ENCODE measurements at places on chromosomes 12 and 14.

DNA sequence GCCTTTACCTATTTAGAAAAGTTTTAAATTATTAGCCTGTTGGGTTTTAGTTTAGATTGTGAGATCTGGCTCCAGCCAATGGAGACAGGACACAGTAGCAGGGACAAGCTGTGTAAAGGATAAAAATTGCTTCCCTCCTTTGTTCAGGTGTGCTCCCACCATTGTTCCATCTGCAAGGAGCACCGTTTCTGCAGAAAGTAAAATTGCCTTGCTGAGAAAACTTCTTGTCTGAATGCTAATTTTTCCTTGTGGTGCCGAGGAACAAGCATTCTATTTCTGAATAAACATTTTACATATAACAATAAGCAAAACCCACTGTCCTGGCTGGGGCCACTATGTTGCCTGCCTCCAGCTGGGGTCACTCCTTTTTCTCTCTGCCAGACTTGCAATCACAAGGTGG lies 72.7 kb upstream of the ZFP36L1 start:
- DNase-seq: no peak

GRCh38 chr12:96548384-96548783 lies 59.0 kb downstream of the CFAP54 start:
- DNase-seq: no peak

DNA sequence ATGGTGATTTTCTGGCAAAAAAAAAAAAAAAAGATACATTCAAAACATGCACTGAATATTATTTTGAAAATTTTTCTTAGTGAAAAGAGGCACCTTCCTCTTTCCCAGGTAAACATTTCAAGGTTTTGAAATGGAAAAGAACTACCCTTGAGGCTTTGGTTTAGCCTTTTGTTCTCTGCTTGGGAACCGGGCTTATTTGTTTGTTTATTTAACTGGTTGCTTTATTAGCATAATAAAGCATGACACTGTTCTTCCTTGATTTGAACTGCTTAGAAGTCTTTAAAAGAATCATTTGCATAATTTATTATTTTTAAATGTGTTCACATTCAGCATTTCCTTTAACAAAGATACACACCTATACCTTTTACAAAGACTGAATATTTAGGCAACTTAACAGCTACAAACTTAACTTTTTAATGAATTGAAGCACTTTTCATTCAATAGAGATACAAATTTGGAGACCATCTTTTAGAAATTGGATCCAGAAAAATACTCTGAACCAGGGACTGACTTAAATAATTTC lies 174.5 kb downstream of the FBXL14 start:
- DNase-seq: no peak

- no peak for DNase-seq
Observed at GRCh38 chr12:91990525-91990924, 155.1 kb downstream of the BTG1 start.

GRCh38 chr12:100234591-100235304 lies 32.1 kb downstream of the DEPDC4 start:
- DNase-seq: no peak

DNA sequence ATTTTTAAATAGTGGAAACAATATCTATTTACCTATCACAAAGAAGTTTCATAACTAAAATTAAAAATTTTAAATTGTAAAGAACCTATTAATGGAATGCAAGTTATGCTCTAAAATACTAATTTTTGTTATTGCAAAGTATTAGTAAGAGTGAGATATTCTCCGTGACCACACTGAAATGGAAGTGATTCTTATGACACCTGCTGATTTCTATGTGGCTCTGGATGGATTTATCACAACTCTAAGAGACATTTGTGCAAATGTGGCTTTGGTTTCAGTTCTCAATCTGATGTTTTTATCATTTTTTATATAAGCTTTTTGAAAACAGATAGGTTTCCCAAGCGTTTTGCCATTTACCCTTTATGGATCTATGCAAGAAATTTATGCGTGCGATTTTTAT lies 497.8 kb downstream of the NAV3 start:
- DNase-seq: no peak

GRCh38 chr12:4849115-4849541 lies 60.6 kb upstream of the KCNA1 start:
- DNase-seq: no peak

GRCh38 chr14:33851931-33852330 lies 98.9 kb downstream of the EGLN3 start:
- no peak for DNase-seq

DNA sequence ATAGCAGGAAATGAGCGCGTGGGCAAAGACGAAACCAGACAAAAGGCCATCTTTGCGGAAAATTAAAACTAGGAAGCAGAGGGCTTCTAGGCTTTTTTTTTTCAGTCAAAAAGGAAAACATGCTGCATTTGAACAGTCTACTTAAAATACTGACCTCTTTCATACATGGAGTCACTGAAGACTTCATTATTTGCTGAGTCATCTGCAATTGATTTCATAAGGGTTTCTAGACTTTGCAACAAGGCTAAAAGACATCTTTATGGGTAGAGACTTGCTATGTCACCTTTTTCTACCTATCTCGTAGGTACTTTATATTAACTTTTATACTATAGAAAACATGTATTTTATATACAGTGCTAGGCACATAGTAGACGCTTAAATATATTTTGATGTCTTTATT lies 238.4 kb downstream of the TMEM132D start:
- no peak for DNase-seq

- no peak for DNase-seq
Observed at GRCh38 chr12:128268379-128268995, 1.5 kb downstream of the TMEM132C start.

DNA sequence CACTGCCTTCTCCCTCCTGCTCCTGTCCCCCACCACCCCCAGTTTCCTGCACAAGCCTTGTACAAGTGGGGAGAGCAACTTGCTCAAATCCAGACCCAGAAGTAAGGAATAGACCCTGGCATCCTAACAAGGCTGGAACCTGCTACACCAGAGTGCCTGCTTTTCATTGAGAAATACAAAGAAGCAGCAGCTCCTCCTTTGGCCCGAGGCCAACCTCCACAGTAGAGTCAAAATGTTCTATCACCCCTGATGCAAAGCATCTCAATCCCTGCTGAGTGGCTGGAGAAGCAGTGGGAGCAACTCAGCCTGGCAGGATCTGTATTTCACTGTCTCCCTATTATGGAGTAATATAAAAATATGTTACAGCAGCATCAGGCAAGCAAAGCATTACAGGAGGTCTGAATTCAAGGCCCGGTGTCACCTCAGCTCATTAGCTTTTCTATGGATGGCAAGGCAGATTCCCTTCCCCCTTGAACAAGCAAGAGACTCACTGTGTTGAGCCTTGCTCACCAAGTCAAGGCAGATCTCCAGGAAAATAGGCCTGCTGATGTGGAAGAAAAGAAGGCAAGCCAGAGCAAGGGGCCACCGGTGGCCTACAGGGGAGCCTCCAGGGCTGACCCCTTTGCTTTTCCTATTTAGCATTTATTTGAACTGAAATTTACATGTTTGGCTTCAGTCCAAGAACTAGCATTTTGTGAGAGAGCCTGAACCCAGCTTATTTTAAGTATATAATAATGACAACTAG lies 186.3 kb upstream of the EGLN3 start:
- DNase-seq: no peak

GRCh38 chr14:95025218-95025617 lies 132.1 kb downstream of the DICER1 start:
- no peak for DNase-seq

GRCh38 chr14:77343662-77344061 lies 22.8 kb downstream of the GSTZ1 start:
- no peak for DNase-seq

- no peak for DNase-seq
Observed at GRCh38 chr14:89519040-89519439, 102.0 kb upstream of the FOXN3 start.

DNA sequence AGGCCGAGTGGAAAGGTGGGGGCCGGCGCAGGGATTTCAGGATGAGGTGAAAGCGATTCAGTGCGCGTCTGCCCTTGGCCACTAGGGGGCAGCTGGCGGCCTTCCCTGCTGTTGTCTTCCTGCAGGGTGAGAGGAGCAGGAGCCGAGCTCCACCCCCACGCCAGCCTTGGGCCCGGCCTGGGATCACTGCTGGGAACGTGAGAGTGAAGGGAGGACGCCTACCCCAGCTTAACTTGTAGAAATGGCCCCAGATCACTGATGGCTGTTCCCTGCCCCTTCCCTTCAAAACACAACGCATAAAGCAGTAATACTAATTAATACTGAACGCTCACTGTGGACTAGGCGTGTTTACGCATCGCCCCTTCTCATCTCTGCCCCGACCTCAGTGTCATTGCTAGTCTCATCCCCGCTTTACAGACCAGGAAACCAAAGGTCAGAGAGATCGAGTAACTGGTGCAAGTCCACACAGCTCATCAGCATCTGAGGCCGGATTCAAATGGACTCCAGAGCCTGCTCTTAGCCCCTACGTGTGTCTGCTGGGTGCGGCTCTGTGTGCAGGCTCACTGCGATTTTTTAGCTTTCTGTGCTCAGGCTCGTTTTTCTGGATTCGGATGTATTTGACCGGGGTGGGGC lies 24.3 kb downstream of the MVK start:
- DNase-seq: peak; percentile 17

GRCh38 chr12:69039911-69040310 lies 106.9 kb upstream of the CPM start:
- no peak for DNase-seq

DNA sequence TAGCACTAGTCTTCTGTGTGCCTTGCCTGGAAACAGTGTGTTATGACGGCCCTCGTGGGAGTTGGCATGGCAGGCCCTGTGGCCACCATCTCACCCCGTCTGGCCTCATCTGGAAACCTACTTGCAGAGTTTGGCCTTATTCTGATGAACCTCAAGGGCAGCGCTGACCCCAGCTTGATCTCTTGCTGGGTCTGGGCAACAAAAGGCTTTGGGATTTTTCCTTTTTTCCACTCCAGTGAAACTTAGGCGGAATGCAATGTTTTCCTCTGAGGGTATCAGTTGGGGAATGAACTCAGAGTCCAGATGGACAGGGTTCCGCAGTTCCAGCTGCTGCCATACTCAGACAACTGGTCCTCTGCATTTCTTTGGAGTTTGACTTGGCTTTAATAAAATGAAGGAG lies 15.9 kb downstream of the CACNA1C start:
- DNase-seq: no peak

DNA sequence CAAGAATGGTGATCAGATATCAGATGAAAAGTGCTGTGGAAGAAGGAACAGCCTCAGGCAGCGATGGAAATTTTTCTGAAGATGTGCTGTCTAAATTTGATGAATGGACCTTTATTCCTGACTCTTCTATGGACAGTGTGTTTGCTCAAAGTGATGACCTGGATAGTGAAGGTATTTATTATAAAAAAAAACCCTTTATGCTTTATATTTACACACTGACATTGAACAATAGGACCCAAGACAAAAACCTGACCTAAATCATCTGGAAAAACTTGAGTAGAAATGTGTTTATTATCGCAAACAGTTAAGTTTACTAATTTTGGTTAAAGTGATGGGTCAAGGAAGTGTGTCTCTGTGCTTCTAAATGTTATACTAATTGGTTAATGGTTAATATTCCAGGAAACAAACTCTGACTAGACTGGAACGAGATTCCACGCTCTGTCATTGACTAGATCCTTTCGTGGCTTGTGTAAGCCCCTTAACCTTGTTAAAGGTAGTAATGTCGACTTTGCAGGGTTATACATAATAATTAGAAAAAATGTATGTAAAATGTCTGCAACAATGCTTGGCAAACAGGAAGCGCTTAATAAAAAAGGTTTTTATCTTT lies 62.7 kb downstream of the LRRK2 start:
- DNase-seq: no peak

DNA sequence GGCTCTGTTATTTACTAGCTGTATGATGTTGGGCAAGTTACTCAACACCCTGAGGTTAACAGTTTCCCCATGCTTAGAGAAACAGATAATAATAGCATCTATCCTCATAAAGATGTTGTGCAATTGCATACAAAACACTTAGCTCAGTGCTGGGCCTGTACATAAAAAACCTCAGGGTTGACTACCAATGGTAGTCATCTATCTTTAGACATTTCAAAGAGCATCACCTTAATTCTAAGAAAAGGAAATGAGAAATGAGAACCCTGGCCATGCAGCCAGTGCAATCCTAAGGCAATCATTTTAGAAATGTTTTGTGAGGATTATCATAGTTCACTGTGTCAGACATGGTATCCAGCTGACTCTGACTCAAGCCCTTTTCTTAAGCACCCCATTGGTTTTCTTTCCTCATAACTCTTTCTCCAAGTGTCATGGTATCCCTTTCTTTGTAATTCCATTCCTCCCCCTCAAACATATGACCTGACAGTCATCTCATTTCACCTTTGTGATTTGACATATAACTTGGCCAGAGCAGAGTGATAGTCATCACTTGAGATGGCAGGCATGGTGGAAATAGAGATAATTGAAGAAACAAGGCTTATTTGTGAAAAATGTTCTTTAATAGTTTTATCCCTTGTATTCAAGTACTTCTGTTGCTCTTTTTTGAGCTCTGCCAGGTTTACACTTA lies 29.5 kb upstream of the OSBPL8 start:
- no peak for DNase-seq

GRCh38 chr14:23360496-23360895 lies 4.5 kb downstream of the EFS start:
- DNase-seq: no peak

GRCh38 chr14:24437020-24437735 lies 5.4 kb downstream of the SDR39U1 start:
- DNase-seq: no peak

DNA sequence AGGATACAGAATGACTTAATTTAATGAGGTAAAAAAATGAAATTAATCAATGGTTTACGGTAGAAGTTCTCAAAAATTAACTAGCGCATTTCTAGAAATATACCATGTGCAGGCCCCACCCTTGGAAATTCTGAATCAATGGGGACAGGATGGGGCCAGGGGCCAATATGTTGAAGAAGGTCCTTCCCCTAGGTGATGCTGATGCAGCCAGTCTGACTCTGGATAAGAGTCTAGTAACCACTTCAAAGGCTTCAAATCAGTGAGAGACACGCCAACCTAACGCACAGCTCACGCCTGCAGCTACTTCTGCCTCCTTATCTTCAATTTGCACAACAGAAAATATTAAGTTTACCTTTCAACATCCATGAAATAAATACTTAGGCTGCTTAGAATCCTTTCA lies 14.9 kb downstream of the GIT2 start:
- DNase-seq: no peak

- no peak for DNase-seq
Observed at GRCh38 chr14:50031602-50032313, 84.6 kb downstream of the VCPKMT start.

DNA sequence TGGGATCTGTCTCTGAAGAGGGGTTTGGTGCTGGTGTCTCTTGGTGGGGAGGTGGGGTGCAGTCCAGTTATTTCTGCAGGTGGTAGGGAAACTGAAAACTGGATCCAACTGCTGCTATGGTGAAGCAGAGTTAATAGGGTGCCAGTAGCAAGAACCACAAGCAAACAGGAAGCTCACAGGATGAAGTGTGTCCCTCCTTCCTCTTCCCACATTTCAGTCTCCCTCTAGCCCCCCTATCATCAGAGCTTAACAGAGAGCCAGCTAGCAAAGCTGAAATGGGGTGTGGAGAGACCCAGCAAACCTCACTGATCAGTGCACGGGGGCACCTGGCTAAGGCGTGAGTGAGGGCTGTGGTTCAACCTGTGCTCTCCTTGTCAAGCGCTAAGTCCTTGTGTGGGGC lies 69.1 kb upstream of the C12orf71 start:
- no peak for DNase-seq

GRCh38 chr14:80809663-80810062 lies 131.9 kb downstream of the CEP128 start:
- no peak for DNase-seq

All from stimulated activated CD8-positive, alpha-beta memory T cell treated with anti-CD3 and anti-CD28 coated beads, Interleukin-7, amount 100 ng/mL, for 4 hours (primary cell).